ENCODE measurements at places on chromosomes 13 and 19. TPM values are rescaled to one million over a fixed set of nuclear protein-coding genes. Genes with fewer than 3 reads are reported as not detected.
A peak's percentile ranks its signal among the peaks of the same experiment; 100 is the strongest.

- H3K36me3 ChIP-seq, result no peaks in the 10 kb centered on the region
- H3K4me1 ChIP-seq, result no peaks in the 10 kb centered on the region
- no peak for DNase-seq
- H3K4me3 ChIP-seq, result no peak overlapping the region
- H3K27me3 ChIP-seq, result no peaks in the 10 kb centered on the region
Measured at GRCh38 chr13:92991692-92992091, 234.9 kb upstream of the GPC6 start.

GRCh38 chr19:37635076-37636056 is 19.9 kb downstream of the ZFP30 start:
- no peaks in the 10 kb centered on the region for H3K4me1 ChIP-seq
- H3K27me3 ChIP-seq, result no peaks in the 10 kb centered on the region
- no peak overlapping the region for H3K27ac ChIP-seq
- H3K4me3 ChIP-seq, result no peak overlapping the region

DNA sequence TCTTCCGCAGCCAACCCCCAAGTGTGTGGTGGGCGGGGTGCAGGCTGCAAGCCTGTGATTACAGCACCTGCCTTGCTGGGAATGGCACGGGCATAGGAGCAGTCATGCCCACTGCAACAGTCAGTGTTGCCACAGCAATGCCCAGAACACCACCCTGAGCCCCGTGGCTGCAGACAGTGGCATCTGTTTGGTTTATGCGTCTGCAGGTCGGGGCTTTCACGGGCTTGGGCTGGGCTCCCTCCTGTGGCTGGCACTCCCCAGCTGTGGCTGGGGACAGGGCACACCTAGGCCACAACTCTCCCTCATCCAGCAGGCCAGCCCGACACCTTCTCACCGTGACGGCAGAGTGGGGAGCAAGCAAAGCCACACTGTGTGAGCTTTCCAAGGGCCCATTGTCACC is 115.3 kb upstream of the C1QTNF9B start:
- H3K4me1 ChIP-seq, result no peaks in the 10 kb centered on the region
- H3K4me3 ChIP-seq, result no peak overlapping the region
- H3K27ac ChIP-seq, result no peak overlapping the region
- DNase-seq, result no peak

GRCh38 chr13:40910324-40911050 is 108.6 kb downstream of the ELF1 start:
- H3K4me1 ChIP-seq, result peaks cover 10% of the 10 kb centered on the region
- no peak overlapping the region for H3K27ac ChIP-seq
- no peaks in the 10 kb centered on the region for H3K27me3 ChIP-seq
- DNase-seq, result no peak

DNA sequence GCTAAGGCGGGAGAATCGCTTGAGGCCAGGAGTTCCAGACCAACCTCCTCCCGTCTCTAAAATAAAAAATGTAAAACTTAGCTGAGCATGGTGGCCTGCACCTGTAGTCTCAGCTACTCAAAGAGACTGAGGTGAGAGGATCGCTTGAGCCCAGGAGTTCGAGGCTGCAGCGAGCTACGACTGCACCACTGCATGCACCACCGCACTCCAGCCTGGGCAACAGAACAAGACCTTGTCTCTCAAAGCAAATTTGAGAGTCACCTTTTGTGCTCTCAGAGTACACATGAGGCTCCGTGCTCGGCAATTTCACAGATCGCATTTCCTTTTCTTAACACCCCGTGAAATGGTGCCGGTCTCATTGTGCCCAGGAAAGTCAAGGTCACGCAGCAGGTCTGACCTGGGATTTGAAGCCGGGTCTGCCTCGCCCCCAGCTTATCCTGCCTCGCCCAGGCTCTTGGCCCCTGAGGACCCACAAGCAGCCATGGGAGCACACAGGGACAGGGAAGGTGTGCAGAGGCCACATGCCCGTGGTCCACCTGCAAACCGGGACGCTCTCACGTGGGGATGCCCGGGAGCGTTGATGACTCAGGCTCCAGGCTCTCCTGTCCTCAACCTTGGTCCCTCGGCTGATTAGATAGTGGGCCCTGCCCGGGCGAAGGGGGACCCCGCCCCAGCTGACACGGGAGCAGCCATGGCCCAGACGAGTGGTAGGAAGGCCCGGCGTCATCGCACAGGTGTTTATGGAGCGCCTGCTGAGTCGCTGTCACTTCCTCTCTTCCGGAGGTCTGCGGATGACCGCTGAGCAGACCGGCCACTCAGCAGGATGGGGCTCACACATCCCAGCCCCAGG is 1.1 kb upstream of the SMIM24 start:
- no peak overlapping the region for H3K27ac ChIP-seq
- no peaks in the 10 kb centered on the region for H3K36me3 ChIP-seq
- DNase-seq, result no peak
- no peak overlapping the region for H3K4me3 ChIP-seq
- no peaks in the 10 kb centered on the region for H3K27me3 ChIP-seq
- H3K4me1 ChIP-seq, result peaks cover 18% of the 10 kb centered on the region

- no peaks in the 10 kb centered on the region for H3K36me3 ChIP-seq
- no peak overlapping the region for H3K4me3 ChIP-seq
- H3K4me1 ChIP-seq, result no peaks in the 10 kb centered on the region
- H3K27ac ChIP-seq, result no peak overlapping the region
- peak; percentile 47 for DNase-seq
Measured at GRCh38 chr13:30340331-30341250, 33.2 kb upstream of the KATNAL1 start.

DNA sequence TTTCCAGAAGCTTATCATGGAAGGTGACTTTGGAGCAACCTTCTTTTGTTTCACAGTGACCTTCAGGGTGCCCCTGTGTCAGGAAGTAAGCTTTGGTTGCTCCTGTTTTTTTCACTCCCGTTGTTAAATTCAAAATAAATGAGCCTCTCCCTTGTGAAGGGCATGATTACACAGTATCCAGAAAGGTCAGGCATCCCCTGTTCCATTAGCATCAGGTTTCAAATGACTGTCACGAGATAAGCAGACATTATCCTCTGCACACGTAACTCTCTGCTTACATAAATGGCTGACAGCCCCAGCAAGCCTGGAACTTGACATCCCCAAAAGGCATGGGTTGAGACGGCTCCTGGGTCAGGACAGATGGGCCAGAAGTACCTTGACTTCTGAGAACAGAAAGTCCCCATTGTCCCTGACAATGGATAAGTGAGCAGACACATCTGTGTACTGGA is 52.0 kb downstream of the RAB20 start:
- peaks cover 12% of the 10 kb centered on the region for H3K4me1 ChIP-seq
- H3K4me3 ChIP-seq, result no peak overlapping the region
- no peaks in the 10 kb centered on the region for H3K36me3 ChIP-seq

DNA sequence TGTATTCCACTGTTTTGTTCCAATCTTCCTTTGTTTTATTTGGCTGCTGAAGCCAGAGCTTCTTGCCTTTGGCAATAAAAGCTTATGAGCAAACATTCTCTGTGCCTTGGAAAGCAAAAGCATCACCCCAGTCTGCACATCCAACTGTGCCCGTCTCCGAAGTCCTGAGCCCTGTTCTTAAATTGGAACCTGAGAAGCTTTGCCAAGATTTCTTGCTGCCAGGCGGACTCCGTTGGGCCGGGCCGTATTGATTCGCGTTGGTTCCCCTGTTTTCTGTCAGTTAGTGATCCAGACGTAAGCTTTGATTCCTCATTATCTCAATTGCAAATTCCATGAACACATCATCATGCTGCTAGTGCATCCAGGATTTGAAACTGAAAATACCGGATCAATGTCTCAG is 793.0 kb downstream of the OLFM4 start:
- H3K27ac ChIP-seq, result no peak overlapping the region
- H3K4me1 ChIP-seq, result no peaks in the 10 kb centered on the region
- H3K27me3 ChIP-seq, result no peaks in the 10 kb centered on the region

GRCh38 chr13:26743971-26744370 is 16.6 kb downstream of the GPR12 start:
- peaks cover 5% of the 10 kb centered on the region for H3K27me3 ChIP-seq
- no peaks in the 10 kb centered on the region for H3K36me3 ChIP-seq
- H3K4me3 ChIP-seq, result no peak overlapping the region
- DNase-seq, result no peak
- no peaks in the 10 kb centered on the region for H3K4me1 ChIP-seq

DNA sequence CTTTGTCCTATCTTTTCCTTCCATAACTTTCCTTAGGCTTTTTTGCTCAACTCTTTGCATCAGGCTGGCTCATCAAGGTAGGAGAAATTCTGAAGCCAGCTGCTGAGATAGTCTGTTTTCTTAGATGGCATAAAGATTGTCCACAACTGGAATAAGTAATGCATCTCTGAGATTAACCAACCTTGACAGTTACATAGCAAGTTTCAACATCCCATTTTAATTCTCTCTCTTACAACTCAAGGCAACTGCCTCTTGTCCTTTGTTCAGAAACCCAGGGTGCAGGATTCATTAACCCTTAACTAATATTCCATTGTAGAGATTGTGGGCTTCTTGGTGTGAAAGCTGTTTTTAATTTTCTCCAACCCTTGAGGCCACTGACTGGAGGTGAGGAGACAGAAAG is 239.2 kb downstream of the LACC1 start:
- DNase-seq, result no peak
- H3K4me1 ChIP-seq, result peaks cover 21% of the 10 kb centered on the region
- H3K4me3 ChIP-seq, result no peak overlapping the region
- no peaks in the 10 kb centered on the region for H3K27me3 ChIP-seq
- H3K36me3 ChIP-seq, result no peaks in the 10 kb centered on the region

DNA sequence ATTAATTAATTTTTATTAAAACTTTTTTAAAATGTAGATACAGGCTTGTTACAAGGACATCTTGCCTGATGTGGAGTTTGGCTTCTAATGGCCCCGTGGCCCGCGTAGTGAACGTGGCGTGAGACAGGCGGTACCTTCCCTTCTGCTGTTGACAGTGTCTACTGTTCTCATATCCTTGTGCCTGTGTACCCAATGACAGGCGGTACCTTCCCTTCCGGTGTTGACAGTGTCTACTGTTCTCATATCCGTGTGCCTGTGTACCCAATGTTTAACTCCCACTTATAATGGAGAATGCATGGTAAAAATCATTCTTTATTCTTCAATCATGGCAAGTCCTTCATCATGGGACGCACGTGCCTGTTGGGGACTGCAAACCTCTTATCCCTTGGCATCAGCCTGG is 79.1 kb upstream of the ZNF835 start:
- no peaks in the 10 kb centered on the region for H3K36me3 ChIP-seq
- DNase-seq, result no peak
- no peaks in the 10 kb centered on the region for H3K4me1 ChIP-seq
- H3K4me3 ChIP-seq, result no peak overlapping the region

- no peak overlapping the region for H3K27ac ChIP-seq
- no peak overlapping the region for H3K4me3 ChIP-seq
- H3K36me3 ChIP-seq, result no peaks in the 10 kb centered on the region
- no peaks in the 10 kb centered on the region for H3K27me3 ChIP-seq
- no peak for DNase-seq
Measured at GRCh38 chr13:80386002-80386401, 45.1 kb upstream of the SPRY2 start.

DNA sequence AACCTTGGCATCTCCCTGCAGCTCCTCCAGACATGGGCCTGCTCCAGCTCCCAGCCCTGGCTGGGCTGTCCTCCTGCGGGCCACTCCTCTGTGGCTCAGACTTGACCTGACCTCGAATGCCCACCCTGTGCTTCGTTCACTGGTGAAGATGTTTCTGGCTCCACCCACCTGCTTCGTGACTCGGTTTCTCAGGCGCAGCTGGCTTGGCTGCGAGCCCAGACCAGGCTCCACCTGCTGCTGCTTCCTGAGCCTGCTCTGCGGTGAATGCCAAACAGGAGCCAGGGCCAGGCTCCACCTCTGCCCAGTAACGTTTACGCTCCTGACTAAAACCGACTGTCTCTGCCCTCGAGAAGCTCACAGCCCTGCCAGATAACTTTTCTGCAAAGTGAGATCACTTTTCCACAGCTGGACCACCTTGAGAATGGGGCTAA is 8.9 kb upstream of the RSPH6A start:
- no peaks in the 10 kb centered on the region for H3K27me3 ChIP-seq
- H3K27ac ChIP-seq, result no peak overlapping the region
- peaks cover 96% of the 10 kb centered on the region for H3K36me3 ChIP-seq
- DNase-seq, result no peak

- DNase-seq, result no peak
- H3K36me3 ChIP-seq, result no peaks in the 10 kb centered on the region
- no peaks in the 10 kb centered on the region for H3K27me3 ChIP-seq
- no peak overlapping the region for H3K27ac ChIP-seq
Measured at GRCh38 chr13:56736966-56737365, 403.8 kb upstream of the PRR20A start.

DNA sequence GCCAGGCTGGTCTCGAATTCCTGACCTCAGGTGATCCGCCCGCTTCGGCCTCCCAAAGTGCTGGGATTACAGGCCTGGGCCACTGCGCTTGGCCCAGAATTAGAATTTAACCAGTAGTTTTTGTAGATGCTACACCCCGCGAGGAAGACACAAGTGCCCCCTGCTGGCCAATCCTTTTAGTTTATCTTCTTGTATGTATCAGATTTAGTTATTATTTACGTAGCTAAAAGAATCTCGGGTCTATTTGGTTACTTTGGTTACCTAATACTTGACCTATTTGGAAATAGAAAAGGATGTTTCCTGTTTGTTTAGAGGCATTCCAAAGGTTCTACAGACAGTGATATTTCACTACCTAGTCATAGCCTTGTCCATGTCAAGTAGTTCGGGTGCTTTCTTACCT is 22.0 kb downstream of the MUC16 start:
- no peaks in the 10 kb centered on the region for H3K27me3 ChIP-seq
- no peak overlapping the region for H3K27ac ChIP-seq
- no peaks in the 10 kb centered on the region for H3K4me1 ChIP-seq
- no peak for DNase-seq
- H3K4me3 ChIP-seq, result no peak overlapping the region

DNA sequence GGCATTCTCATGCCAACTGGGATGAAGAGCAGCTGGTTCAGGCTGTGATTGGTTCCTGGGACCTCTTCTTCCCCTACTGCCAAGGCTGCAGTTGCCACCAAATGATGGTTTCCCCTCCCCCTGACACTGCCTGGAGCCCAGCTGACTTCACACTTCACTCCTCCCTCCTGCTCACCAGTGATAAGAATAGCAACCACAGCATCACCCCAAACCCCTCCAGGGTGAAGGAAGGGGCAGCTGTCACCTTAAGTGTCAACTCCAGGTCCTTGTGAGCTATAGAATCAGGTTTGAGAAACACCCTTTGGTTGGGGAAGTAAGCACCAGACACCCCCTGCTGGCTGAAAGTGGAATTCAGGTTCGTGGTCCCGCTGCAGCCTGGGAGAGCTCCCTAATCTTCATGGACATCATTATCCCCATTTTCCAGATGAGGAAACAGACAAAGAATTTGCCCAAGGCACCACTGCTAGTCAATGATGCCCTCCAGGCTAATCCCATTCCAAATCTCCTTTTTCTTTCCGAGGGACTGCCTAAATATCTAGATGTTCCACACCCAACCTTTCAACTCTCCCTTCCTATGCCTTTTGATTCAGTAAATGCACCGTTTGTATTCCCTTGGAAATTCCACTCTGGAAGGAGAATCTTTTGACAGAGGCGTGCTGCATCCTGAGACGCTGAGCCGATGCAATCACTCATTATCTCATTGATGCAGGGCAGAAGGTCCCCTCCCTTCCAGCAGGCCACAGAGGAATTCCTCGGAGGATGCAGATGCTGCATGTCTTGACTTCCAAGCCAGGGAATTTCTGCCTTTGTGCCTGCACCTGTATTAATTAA is 50.6 kb upstream of the UQCRFS1 start:
- H3K27me3 ChIP-seq, result no peaks in the 10 kb centered on the region
- no peak overlapping the region for H3K4me3 ChIP-seq
- H3K4me1 ChIP-seq, result no peaks in the 10 kb centered on the region
- DNase-seq, result peak; percentile 6
- H3K36me3 ChIP-seq, result no peaks in the 10 kb centered on the region
- no peak overlapping the region for H3K27ac ChIP-seq

The VSIG10L gene
- polyA plus RNA-seq, result 0.73 TPM

The CYP2F1 gene
- polyA plus RNA-seq, result not detected

The CLN5 gene
- 9.8 TPM for polyA plus RNA-seq

The MBD3L2 gene
- not detected for polyA plus RNA-seq

The GRAMD1A gene
- 15.1 TPM for polyA plus RNA-seq

All from CD14-positive monocyte (primary cell).